ENCODE measurements at places on chromosomes 6 and 20. TPM values are rescaled to one million over a fixed set of nuclear protein-coding genes. Genes with fewer than 3 reads are reported as not detected.

The NNAT gene
- not detected for total RNA-seq

GRCh38 chr6:80302716-80303115, 196.2 kb downstream of the BCKDHB start:
- no peak overlapping the region for H3K4me3 ChIP-seq
- H3K4me1 ChIP-seq = no peaks in the 10 kb centered on the region
- no peaks in the 10 kb centered on the region for H3K27me3 ChIP-seq
- no peak overlapping the region for H3K27ac ChIP-seq

The FOXC1 gene
- 2.0 TPM for total RNA-seq

The VSX1 gene
- total RNA-seq = 0.66 TPM

The SUMO4 gene
- total RNA-seq = 1.3 TPM

The CLPSL1 gene
- total RNA-seq = 11.9 TPM

The FAM83C gene
- total RNA-seq = not detected

The MTFR2 gene
- 0.78 TPM for total RNA-seq

The SLPI gene
- total RNA-seq = 14.5 TPM

DNA sequence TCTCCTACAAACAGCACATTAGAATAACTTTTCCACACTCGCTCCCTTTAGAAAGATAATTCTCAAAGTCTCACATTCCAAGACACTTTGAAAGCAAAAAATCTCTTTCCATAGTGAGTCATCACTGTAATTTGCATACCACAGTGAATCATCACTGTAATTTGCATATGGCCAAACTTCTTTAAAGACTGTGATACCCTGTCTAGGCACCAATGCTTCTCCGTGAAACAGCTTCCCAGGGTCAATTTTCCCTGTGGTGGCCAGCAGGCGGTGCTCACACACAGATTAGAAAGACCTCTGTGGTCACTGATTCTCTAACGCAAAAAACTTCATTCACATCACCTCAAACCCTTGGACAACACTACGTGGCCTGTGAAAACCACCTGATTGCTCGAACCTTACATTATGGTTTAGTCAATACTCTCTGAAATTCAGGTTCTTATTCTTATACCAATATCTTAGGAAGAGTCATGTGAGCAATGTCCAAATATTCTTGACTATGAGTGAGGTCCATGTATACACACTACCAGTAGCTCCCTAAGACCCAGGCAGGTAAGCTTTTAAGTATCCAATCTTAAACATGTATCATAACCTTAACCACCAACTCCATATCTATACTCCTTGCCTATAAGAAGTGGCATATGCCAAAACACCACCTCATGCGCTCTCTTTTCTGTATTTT, 78.5 kb upstream of the PHACTR1 start:
- no peaks in the 10 kb centered on the region for H3K36me3 ChIP-seq
- H3K27me3 ChIP-seq = no peaks in the 10 kb centered on the region
- DNase-seq = peak; percentile 61
- H3K4me3 ChIP-seq = no peak overlapping the region

DNA sequence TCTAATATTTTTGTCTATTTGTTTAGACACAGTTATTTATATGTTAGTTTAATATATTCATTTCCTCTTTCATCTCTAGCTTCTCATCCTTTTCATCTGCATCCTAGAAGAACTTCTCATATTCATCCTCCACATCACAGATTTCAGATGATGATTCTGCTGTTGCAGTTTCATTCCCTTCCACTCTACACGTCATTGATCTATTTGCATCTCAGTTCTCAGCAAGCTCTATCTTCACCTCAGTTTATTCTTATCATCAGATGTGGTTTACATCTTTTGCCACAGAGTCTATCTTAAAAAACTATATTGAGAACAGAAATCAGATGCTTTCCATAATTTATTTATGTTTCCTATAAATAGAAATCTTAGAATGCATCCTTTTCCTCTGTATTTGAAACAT, 13.3 kb downstream of the SLC2A12 start:
- H3K4me1 ChIP-seq = peaks cover 4% of the 10 kb centered on the region
- H3K4me3 ChIP-seq = no peak overlapping the region
- no peak for DNase-seq
- H3K27me3 ChIP-seq = no peaks in the 10 kb centered on the region
- no peak overlapping the region for H3K27ac ChIP-seq

The CAPN11 gene
- total RNA-seq = not detected

DNA sequence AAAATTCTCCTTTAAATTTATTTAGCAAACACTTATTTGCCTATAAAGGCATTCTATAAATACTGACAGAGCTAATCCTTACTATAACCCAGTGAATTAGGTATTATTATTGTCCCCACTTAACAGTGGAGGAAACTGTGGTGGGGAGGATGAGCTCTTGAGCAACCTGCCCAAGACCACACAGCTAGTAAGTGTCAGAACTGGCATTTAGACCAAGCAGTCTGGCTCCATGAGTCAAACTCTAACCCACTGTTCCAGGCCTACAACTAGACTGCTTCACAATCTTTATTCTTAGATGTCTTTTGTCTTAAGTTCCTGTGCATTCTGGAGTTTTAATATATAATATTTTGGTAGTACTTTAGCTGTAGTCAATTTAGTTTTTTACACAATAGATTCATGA, 530.8 kb downstream of the BCKDHB start:
- no peaks in the 10 kb centered on the region for H3K4me1 ChIP-seq
- H3K4me3 ChIP-seq = no peak overlapping the region
- DNase-seq = no peak
- H3K27ac ChIP-seq = no peak overlapping the region

GRCh38 chr6:81476881-81477280, 275.6 kb downstream of the TENT5A start:
- no peaks in the 10 kb centered on the region for H3K36me3 ChIP-seq
- H3K4me1 ChIP-seq = no peaks in the 10 kb centered on the region
- DNase-seq = no peak
- H3K27me3 ChIP-seq = no peaks in the 10 kb centered on the region
- no peak overlapping the region for H3K4me3 ChIP-seq

- DNase-seq = peak; percentile 56
- H3K36me3 ChIP-seq = no peaks in the 10 kb centered on the region
- H3K27ac ChIP-seq = no peak overlapping the region
- H3K4me1 ChIP-seq = no peaks in the 10 kb centered on the region
- no peak overlapping the region for H3K4me3 ChIP-seq
These were observed 49.7 kb upstream of the IL20RA start for GRCh38 chr6:137094411-137095008.

DNA sequence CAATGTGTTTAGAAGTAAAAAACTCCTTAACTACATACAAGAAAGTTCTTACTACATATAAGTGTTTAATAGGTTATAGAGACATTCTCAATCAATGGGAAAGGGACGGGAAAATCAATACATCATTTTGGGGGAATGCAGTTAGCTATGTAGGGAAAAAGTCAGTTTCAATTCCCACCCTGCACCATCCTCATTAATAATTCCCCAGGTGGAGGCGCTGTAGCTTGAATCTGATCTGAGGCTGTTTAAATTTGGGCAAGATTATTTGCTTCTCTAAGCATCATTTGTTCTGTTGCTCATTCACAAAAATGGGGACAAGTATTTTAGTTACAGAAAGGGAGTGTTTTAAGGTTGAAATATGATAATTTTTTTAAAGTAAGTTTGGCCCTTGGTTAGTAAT, 19.1 kb downstream of the OLIG3 start:
- H3K36me3 ChIP-seq = no peaks in the 10 kb centered on the region
- no peak for DNase-seq
- no peak overlapping the region for H3K4me3 ChIP-seq

The HLA-DRB1 gene
- 30.3 TPM for total RNA-seq

The HLA-DQB1 gene
- total RNA-seq = 0.78 TPM

- H3K36me3 ChIP-seq = no peaks in the 10 kb centered on the region
- no peak overlapping the region for H3K27ac ChIP-seq
- DNase-seq = no peak
- no peaks in the 10 kb centered on the region for H3K27me3 ChIP-seq
These were observed 55.1 kb downstream of the TMEM200A start for GRCh38 chr6:130420911-130421310.

The BPIFB2 gene
- not detected for total RNA-seq

The PNPLA1 gene
- total RNA-seq = not detected

DNA sequence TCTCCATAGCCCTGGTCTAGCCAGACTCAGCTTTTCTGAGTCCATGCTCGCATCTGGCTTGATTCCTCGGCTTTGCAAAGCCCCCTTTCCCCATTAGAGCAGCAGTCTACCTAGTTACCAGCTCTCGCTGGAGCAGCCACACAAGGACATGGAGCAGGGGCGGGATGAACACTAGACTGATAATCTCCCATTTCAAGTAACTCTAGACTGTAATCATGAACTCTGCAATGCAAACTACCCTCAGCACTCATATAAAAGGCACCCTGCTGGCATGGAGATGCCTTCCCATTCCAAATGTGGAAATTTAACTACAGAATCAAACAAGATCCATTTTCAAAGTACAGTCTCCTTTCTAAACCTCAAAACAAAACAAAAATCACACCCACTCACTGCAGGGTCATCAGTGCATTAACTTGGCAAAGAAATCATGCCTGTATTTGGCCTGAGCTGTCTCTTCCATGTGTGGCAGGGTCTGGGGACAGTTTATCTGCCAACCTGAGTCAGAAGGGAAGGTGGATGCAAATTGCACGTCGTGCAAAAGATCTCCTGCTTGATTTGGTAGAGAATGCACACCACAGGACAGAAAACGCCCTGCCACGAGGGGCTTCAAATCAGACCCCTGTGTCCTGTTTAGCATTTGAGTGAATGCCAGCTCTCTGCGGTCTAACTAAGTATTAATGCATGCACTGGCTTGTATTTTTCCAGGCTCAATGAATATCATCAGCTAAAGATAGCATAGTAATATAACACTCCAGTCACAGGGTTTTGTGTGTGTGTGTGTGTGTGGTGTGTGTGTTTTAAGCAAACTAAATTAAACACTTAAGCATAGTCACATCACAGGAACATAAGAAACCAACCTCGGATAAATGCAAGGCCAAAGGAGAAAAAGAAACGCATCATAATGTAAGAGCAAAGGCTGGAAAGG, 85.3 kb downstream of the MYLK4 start:
- no peak overlapping the region for H3K4me3 ChIP-seq
- no peak overlapping the region for H3K27ac ChIP-seq
- H3K27me3 ChIP-seq = no peaks in the 10 kb centered on the region
- H3K36me3 ChIP-seq = no peaks in the 10 kb centered on the region
- H3K4me1 ChIP-seq = no peaks in the 10 kb centered on the region
- DNase-seq = no peak

The AKAP7 gene
- 66.9 TPM for total RNA-seq

DNA sequence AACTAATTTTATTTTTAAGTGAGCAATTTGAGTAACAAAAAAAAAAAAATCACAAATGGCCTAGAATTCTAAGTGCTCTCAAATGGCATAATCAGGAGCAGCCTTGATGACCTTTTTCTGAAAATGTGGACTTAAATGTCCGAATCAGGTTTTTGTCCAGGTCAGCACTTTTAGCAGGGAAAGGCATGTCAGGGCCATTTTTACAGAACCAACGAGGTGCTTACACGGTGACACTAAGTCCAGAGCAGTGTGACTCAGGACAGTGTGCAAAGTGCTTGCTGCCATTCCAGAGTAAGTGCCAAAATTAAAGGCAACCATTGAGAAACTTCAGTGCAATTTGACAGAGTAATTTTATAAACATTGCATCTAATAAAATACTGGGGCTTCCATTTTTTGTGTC, 127.8 kb downstream of the KIF16B start:
- H3K4me3 ChIP-seq = no peak overlapping the region
- H3K4me1 ChIP-seq = peaks cover 5% of the 10 kb centered on the region
- H3K27me3 ChIP-seq = no peaks in the 10 kb centered on the region
- no peak for DNase-seq
- H3K27ac ChIP-seq = no peak overlapping the region

- H3K27ac ChIP-seq = peak overlapping the region; percentile 46
These were observed 20.9 kb downstream of the DEF6 start for GRCh38 chr6:35318196-35319171.

GRCh38 chr6:99603421-99604165, 3.0 kb upstream of the PRDM13 start:
- DNase-seq = no peak
- no peak overlapping the region for H3K27ac ChIP-seq
- peaks cover 31% of the 10 kb centered on the region for H3K4me1 ChIP-seq
- H3K27me3 ChIP-seq = peaks cover 5% of the 10 kb centered on the region
- no peaks in the 10 kb centered on the region for H3K36me3 ChIP-seq
- H3K4me3 ChIP-seq = no peak overlapping the region

DNA sequence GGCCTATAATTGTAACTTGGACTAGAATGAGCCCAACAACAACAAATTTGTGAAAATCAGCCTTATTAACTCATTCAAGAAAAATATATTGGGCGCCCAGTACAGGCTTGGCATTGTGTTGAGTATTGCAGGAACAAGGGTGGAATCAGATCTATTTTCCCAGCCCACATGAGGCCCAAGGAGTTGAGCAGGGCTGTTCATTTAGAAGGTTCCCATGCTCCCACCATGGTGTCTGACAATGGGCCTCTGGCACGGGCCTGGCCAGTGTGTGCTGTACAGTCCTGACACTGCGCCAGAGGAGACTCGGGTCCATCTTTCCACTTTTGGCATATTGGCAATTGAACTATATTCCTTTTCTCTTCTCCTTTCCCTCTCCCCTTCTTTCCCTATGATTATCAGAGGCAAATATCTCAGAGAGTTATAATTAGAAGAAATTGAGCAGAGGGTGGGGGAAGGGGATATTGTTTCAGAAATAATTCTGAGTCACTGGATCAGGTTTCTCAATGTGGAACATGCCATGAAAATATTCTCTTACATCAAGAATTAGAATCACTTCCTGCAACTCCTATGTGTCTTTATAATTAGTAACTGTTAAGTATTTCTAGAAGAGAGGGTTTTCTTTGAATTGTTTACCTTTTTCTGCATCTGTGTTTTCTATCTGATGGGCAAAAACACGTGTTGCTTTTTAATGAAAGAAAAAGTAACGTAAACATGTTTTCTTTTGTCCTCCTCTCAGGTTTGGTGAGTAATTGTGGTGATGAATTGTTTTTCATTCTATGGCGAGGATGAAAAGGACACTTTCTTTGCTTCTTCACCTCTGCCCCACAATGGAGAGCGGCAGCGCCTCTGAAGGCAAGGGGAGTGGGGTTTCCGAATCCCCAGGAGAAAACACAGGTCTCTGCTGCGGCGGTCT, 209.4 kb downstream of the FOXA2 start:
- H3K4me3 ChIP-seq = no peak overlapping the region
- no peaks in the 10 kb centered on the region for H3K36me3 ChIP-seq
- H3K27ac ChIP-seq = no peak overlapping the region
- DNase-seq = no peak
- H3K4me1 ChIP-seq = no peaks in the 10 kb centered on the region

GRCh38 chr6:101513181-101513580, 119.7 kb downstream of the GRIK2 start:
- no peak for DNase-seq
- H3K27ac ChIP-seq = no peak overlapping the region
- no peaks in the 10 kb centered on the region for H3K4me1 ChIP-seq
- no peaks in the 10 kb centered on the region for H3K27me3 ChIP-seq
- H3K36me3 ChIP-seq = no peaks in the 10 kb centered on the region

The ZBTB24 gene
- total RNA-seq = 3.3 TPM

GRCh38 chr6:21429291-21429690, 164.3 kb upstream of the SOX4 start:
- H3K4me1 ChIP-seq = no peaks in the 10 kb centered on the region
- no peaks in the 10 kb centered on the region for H3K27me3 ChIP-seq
- no peak for DNase-seq
- H3K27ac ChIP-seq = no peak overlapping the region
- no peaks in the 10 kb centered on the region for H3K36me3 ChIP-seq

- peaks cover 19% of the 10 kb centered on the region for H3K4me1 ChIP-seq
- no peaks in the 10 kb centered on the region for H3K36me3 ChIP-seq
- no peaks in the 10 kb centered on the region for H3K27me3 ChIP-seq
These were observed 3.7 kb upstream of the SYNDIG1 start for GRCh38 chr20:24465730-24466129.

The LIN28B gene
- total RNA-seq = not detected
